Right forelimb (tissue), 1 donor: ENCODE measurements at places on chromosomes 1 and 21.

GRCh38 chr1:151693057-151693651, 23.4 kb downstream of the CELF3 start:
- DNase-seq = no peak

DNA sequence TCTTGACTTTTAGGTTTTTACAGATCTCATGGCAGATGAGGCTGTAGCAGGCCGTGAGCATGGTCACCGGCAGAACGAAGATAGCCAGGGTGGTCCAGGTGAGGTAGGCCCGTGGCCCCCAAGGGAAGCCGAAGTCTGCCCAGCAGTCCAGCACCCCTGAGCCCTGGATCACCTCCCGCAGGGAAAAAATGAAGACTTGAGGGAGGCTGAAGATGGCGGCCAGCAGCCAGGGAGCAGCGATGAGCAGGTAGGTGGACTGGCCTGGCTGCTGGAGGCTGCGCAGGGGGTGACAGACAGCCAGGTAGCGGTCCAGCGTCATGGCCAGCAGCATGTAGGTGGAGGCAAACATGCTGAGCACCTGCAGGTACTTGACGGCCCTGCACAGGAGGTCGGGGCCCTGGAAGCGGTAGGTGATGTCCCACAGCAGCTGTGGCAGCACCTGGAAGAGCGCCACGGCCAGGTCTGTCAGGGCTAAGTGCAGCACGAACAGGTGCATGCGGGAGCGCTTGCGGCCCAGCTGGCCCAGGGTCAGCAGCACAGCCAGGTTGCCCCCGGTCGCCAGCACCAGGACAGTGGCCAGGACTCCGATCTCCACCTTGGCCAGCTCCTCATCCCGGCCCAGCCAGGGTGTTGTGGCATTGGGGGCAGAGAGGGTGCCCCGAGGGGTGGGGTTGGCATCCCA, 856 bp downstream of the AVPR1B start:
- no peak for DNase-seq

DNA sequence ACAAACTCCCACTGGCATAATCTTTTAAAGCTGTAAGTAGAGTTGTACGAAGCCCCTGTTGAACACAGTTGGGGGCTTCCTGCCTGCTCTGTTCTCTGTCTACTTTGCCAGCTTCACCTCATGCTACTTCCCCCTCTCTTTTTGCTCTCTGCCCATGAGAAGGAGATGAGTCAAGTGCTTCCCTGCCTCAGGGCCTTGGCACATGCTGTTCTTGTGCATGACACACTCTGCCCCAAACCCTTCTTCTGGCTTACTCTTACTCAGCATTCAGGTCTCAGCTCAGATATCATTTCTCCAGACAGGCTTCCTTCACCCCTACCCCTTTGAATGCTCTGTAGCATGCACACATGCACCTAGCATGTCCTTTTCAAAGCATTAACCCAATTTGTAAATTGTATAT, 208.8 kb downstream of the FOXD2 start:
- no peak for DNase-seq

DNA sequence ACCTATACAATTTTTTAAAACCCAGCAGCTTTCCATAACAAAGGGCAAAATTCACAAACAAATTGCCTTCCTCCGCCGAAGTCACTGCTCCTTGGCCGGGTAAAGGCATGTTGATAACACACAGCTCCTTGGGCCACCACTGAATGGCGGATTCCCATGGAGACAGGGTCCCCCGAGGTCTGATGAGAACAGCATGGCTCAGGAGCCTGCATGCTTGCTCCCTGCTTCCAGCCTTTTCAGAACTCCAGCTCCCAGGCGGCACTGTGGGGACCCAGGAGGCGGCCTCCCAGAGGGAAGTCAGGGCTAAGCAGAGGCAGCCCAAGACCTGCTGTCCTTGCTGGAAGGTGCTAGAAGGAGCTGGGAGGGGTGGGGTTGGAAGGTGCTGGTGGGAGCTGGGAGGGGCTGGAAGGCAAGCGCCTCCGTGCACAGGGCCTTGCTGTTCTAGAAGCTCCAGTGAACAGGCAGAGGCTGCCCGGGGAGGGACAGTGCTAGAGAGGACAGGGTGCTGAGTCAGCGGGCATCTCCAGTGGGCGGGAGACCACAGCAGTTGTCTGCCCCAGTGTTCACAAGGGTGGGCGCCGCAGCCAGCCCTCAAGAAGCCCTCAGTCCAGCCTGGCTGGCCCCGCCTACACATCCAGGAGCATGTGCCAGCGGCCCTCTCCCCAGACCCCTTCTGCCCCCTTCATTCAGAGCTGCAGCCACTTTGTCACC, 35.1 kb downstream of the PRDM16 start:
- DNase-seq = no peak

DNA sequence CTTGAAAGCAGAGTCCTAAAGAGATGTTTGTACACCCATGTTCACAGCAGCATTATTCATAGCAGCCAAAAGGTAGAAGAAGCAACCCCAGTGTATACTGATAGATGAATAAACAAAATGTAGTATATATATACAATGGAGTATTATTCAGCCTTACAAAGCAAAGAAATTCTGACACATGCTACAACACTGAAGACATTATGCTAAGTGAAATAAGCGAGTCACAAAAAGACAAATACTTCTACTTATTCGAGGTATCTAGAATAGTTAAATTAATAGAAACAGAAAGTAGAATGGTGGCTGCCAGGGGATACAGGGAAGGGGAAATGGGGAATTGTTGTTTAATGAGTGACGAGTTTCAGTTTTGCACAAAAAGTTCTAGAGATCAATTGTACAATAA, 23.5 kb downstream of the COP1 start:
- DNase-seq = no peak

DNA sequence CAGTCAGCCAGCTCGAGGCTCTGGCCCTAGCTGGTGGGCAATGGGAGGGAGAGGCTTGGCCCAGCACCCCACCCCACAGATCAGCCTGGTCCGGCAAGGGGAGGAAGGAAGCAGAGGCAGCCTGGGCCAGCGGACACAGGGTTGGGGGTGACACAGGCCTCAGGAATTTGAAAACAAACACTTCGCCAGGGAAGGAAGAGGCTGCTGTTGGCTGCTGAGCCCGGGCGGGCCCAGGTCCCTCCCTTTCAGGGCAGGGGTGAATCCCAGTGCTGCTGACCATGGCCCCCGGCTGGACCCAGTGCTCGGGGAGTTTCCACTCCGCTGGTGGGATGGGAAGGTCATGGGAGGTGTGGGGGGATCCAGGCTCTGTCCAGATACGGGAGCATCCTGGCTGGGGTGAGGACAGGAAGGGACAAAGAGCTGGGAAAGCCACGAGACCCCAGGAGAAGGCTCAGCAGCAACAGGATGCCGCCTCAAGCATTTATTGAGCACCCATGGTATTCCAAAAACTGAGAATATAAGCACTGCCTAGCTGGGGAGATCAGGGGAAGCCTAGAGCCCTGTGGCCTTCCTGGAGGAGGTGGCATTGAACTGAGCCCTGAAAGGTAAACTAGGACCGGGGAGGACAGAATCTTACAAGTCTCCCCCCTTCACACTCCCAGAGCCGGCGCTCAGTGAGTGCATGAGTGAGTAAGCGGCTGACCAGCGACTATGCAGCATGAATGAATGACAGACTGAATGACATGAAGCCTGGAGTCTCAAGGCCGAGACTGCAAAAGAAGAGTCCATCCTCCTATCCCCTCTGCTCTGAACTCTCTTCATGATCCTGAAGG, 26.2 kb upstream of the EPHA2 start:
- DNase-seq = peak; percentile 83

DNA sequence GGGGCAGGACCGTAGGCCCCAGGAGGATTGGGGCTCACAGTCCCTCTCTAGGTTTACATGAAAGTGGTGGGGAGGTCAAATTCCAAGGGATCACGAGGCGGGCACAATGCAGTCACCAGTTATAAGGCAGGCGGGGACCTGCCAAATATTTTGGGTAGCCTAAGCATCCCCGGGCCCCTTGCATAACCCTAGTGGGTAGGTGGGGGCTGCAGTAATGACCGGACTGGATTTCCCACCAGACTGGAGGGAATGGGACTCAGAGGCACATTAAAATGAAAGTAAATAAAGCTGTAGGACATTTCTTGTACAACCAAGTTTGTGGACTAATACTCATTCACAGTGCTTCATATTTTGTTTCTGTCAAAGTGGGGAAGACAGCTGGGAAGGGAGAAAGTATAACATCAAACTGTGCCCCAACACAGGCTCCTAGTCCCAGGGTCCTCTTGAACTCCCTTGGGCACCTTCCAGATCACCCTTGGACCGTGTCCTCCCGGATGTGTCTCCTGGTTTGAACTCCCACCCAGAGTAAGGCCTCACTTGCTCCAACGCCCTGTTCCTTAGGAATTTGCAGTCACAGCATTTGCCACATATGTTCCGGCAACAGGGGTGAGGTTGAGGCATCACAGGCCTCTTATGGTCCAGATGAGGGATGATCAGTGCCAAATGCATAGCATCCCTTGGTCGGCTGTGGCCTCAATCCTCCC, 28.4 kb upstream of the KIAA0040 start:
- DNase-seq = no peak

- DNase-seq = no peak
These were observed 21.5 kb upstream of the RCAN3 start for GRCh38 chr1:24481101-24481500.

GRCh38 chr1:198649968-198650338, 11.1 kb downstream of the PTPRC start:
- DNase-seq = no peak

DNA sequence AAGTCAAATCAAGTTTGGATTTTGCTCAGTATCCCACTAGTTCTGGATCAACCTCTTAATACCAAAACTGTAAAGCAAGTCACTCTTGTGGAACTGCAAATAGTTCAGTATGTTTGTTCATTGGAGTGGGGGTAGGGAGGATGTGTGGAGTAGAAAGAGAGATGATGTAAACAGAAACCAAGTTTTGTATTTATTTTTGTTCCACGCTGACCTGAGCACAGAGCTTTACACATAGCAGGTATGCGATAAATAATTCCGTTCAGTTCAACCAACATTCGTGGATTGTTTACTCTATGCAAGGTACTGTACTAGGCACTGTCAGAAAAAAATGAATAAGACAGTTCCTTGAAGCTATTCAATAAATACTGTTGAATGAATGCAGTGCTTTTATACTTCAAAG, 4.5 kb upstream of the ZNF644 start:
- DNase-seq = no peak

- peak; percentile 89 for DNase-seq
These were observed 7.0 kb upstream of the POFUT2 start for GRCh38 chr21:45294509-45295291.

DNA sequence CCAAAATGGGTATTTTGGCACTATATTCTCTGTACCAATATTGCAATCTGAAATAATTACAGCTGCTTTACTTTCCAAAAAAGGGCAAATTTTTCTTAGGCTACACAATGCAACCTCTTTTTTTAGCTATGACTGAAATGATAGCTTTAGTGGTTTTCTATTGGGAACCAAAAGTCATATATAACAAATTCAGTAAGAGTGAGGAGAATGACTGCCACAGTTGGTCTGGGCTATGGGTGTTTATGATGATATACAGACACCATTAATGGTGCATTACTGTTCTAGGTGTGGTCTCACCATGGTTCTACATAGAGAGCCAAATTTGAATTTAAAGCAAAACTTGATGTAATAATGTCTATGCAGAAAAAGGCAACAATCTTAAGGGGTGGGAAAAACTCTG, 72.3 kb upstream of the PTBP2 start:
- no peak for DNase-seq

DNA sequence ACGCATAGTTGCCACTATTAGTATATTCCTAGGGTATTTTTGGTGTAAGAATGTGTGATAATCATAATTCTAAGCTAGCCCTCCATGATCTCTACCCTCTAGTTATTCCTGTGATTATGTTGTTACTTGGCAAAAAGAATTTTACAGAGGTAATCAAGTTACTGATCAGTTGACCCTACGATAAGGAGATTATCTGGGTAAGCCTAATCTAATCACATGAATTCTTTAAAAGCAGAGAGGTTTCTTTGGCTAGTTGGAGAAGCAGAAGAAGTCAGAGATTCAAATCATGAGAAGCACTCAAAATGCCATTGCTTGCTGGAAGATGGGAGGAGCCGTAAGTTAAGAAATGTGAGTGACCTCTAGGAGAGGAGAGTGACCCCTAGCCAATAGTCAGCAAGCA, 72.7 kb downstream of the RPE65 start:
- DNase-seq = no peak

- DNase-seq = no peak
These were observed 32.2 kb upstream of the SAMD13 start for GRCh38 chr1:84269306-84269705.

DNA sequence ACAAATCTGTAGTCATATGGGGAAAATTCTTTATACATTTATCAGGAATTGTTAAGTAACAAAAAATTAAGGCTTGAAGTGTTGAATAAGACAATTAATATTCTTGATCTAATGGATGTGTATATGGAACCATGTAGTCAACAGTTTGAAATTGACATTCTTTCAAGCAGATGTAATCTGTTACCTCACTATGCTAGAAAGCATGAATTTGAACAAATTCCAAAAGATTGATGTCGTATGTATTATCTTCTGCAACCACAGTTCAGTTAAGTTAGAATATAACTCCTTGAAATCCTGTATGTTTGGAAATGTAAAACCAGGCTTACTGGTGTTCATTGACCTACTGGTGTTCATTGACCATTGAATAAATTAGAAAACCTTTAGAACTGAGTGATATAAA, 16.1 kb downstream of the CCDC18 start:
- no peak for DNase-seq

- DNase-seq = no peak
These were observed 37.8 kb upstream of the S1PR1 start for GRCh38 chr1:101198842-101199636.

GRCh38 chr1:1373051-1373814, 1.8 kb downstream of the AURKAIP1 start:
- no peak for DNase-seq

GRCh38 chr1:26168410-26169197, at the start of gene C1orf232:
Gene C1orf232, minus strand, starts transcription at chr1:26168963. Its CDS starts 464 bp downstream, at chr1:26168499.
- DNase-seq = no peak

DNA sequence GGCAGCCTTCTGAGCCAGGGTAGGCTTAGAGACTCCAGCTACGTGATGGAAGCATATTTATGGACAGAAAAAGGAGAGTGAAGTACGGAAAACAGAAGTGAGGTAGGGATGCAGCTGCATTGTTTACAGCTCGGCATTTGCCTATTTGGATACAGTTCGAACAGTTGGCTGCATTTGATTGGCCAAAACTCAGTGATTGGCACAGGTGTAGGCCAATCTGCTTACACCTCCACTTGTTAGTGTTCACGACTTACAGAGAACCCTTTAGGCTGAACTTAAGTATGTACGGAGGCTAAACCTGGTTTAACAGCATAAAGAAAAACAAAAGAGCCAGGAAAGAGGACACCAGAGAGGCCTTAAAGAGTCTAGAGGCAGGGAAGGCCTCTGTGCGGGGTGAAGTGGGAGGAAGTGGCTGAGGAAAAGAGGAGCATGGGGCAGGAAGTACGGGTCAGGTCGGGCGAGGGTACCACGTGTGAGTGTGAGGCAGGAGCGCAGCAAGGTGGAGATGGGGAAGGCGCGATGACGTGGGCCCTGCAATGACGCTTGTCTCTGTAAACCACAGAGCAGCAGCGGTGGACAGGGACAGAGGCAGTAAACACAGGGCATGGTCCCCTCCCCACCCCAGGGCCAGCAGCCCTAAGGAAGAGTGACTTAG, 32.0 kb downstream of the RSPH1 start:
- DNase-seq = no peak
